ENCODE measurements at places on chromosomes 11 and 22.

DNA sequence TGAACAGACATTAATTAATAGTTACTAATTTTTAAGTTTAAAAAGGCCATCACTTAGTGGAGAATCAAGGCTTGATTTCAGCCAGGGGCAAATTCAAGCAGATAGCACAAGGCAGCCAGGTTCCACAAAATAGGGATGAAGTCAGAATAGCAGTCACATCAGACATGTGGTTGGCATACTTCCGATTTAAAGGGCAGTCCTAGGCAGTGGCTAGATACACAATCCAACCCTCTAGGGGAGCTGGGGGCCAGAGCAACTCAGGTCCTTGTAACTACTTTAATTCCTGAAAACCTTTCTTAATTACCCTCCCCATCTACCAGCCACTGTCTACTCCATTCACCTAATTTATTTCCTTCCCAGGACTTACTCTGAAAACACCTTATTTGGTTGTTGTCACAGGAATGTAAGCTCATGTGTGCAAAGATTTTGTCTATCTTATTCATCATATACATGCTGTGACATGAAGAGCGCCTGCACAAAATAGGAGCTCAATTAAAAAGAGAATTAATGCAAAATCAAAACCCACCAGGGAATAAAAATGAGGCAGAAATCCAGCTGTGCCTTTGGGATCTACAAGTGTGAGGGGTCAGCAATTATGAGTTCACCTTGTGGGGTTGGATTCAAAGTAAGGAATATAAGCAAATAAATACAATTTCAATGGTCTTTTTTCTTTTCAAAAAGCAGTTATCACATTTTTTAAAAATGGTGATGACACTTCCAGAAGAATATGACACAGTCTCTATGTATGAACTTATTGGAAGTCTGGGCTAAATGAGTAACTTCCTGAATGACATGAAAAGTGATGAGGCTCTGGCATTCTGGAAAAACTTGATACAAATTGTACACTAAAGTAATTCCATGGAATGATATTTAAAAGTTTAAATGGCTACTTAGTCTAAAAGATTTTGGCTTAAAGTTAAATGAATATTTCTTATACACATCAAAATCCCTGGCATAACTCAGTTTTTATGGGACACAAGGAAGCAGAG is 53.8 kb downstream of the COPB1 start:
- no peak for DNase-seq

DNA sequence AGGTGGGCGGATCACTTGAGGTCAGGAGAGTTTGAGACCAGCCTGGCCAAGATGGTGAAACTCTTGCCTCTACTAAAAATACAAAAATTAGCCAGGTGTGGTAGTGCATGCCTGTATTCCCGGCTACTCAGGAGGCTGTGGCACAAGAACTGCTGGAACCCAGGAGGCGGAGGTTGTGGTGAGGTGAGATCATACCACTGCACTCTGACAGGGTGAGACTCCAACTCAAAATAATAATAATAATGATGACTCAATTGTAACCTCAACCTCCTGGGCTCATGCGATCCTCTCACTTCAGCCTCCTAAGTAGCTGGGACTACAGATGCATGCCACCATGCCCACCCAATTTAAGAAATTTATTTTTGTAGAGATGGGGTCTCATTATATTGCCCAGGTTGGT is 15.6 kb upstream of the CHRNA10 start:
- no peak for DNase-seq

- no peak for DNase-seq
Observed at GRCh38 chr11:14414470-14415461, 55.8 kb upstream of the RRAS2 start.

- no peak for DNase-seq
Observed at GRCh38 chr11:250740-251299, 14.0 kb downstream of the PSMD13 start.

GRCh38 chr11:12137005-12137690 is 26.8 kb downstream of the MICAL2 start:
- no peak for DNase-seq

DNA sequence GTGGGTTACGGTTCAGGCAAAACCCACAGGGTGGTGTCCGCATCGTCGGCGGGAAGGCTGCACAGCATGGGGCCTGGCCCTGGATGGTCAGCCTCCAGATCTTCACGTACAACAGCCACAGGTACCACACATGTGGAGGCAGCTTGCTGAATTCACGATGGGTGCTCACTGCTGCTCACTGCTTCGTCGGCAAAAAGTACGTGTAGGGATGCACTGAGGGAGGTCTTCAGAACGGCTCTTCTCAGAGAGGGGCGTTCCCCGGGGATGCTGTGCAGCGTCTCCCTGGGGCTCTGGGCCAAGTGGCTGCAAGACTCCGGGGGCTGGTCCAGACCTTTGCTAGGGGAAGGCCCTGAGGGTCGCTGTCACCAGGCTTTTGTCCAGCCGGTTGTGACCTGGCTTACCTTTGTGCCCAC is 1.3 kb downstream of the ACR start:
- DNase-seq: no peak

- DNase-seq: no peak
Observed at GRCh38 chr11:131217313-131218310, 152.8 kb upstream of the NTM start.

- no peak for DNase-seq
Observed at GRCh38 chr11:76239483-76240160, 33.3 kb upstream of the WNT11 start.

GRCh38 chr22:40950962-40951794 is at the start of gene RBX1:
RBX1 (plus strand) TSS chr22:40951378; CDS start chr22:40951399, 21 bp downstream.
- DNase-seq: peak; percentile 97

- no peak for DNase-seq
Observed at GRCh38 chr11:64710418-64711137, 12.4 kb downstream of the NRXN2 start.

GRCh38 chr11:130063451-130063850 is 6.2 kb upstream of the APLP2 start:
- no peak for DNase-seq

- DNase-seq: peak; percentile 67
Observed at GRCh38 chr11:34174412-34175041, 69.1 kb downstream of the NAT10 start.

GRCh38 chr22:19571995-19572394 is 47.8 kb upstream of the CLDN5 start:
- DNase-seq: no peak

DNA sequence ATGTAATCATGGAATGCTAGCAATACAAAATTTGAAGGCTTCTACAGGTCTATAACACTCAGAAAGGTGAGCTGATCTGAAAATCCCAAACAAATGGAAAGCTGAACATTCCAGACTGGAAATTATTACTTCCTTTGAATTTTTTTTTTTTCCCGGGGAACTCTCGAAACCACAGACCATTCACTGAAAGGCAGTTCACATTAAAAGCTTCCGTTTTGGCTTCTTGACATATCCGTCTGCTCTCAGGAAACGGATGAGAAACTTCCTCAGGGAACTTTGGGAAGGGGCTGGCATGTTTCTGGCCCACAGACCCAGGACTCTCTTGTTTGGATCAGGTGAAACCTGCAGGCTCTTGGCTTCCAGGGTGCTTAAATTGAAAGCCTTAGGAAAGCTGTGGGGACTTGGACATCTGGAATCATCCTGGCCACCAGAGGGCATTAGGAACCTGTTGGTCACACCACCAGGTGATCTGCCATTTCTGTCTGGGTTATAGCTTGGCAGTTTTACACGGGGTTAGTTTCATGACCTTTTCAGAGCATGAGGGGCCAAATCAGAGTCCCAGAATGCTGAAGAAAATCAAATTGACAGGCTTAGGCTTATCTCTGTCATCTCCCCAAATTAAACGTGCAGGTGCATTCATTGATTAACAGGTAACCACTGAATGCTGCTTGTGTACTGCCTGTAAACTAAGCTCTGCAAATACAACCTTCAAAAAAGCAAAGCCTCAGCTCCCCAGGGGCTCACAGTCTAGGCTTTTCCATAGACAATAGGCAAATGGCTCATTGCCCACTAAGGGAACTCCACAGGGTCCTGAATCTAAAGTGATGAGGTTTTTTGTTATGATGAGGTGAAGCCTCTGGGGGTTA is 22.7 kb upstream of the GRAMD1B start:
- peak; percentile 27 for DNase-seq

GRCh38 chr11:46133119-46133518 is 11.9 kb upstream of the PHF21A start:
- DNase-seq: no peak

DNA sequence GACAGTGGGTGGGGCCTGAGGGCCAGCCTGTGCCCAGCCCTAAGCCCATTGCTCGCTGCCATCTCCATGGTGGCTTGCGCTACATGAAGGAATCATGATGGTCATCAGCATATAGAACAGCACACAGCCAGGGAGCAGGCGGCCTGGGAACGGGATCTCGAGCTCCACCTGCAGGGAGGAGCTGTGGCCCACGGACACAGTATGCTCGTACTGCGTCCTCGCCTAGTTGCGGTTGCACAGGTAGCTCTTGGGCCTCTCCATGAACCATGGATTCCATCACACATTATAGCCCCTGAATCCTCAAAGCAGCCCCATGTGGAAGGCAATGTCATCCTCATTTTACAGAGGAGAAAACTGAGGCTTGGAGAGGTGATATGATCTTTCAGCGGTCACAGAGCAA is 15.1 kb downstream of the SEC14L4 start:
- no peak for DNase-seq

DNA sequence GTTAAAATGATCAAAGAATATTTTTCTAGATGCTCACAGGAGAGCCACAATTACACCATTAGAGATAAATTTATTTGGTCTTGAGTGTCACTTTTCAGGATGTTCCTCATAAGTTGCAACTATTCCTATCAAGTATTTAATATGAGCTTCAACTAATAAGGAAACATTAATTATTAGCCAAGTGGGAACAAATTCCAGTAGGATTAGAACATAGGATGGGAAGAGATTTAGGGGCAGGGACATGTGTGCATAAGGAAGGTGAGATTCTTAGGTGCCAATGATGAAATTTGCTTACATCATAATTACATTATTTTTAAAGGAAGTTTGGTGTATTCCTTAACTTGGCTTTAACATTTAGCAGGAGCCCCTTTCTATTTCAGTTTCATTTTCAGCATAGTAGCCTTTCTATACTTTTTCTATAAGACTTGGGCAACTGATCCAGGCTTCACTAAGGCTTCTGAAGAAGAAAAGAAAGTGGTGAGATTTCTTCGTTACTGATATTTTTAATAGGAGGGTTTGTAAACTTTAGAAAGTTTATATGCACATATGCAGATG is 38.8 kb downstream of the CSRP3 start:
- DNase-seq: no peak

DNA sequence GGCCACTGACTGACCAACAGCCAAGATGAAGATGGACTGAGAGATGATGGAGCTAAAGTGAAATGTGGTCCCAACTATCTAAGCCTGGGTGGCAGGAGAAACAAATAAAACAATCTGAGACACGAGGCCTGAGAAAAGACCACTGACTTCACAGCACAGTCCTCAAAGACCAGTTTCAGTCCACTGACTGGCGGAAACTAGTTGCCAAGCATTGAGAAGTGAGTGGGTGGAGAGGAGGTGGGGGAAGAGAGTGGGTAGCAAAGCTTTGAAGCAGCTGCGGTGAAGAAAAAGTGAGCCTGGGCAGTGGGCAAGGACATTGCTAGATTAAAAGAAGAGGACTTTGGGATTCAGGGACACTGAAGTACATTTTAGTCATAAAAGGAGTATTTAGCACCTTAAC is 1.9 kb downstream of the MS4A1 start:
- DNase-seq: no peak

DNA sequence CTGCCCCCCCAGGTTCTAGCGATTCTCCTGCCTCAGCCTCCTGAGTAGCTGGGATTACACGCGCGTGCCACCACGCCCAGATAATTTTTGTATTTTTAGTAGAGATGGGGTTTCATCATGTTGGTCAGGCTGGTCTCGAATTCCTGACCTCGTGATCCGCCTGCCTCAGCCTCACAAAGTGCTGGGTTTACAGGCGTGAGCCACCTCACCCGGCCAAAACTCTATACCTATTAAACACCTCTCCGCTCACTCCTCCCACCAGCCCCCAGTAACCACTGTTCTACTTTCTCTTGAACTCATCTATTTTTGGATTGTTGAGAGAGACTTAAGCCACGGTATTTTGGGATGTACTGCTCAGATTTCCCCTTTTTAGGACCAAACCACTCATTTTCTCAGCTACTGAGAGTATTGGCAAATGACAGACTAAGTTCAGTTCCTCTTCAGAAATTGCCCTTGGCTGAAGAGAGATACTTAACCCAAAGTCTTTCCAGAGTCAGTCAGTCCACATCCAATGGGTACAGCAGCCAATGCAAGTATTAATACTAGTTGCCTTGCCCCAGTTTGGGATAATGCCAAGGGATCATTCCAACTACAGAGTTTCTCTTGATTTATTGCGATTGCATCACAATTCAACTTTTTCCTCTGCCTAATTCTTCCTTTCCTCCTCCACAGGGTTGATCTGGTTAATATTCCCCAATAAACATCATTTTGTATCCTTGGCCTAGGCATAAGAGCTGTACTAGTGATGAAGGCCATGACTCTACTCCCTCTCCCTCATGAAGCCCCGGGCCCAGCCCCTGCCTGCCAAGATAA is 36.8 kb upstream of the CSTF3 start:
- no peak for DNase-seq

- DNase-seq: no peak
Observed at GRCh38 chr11:123778511-123778910, 24.2 kb upstream of the OR6X1 start.

DNA sequence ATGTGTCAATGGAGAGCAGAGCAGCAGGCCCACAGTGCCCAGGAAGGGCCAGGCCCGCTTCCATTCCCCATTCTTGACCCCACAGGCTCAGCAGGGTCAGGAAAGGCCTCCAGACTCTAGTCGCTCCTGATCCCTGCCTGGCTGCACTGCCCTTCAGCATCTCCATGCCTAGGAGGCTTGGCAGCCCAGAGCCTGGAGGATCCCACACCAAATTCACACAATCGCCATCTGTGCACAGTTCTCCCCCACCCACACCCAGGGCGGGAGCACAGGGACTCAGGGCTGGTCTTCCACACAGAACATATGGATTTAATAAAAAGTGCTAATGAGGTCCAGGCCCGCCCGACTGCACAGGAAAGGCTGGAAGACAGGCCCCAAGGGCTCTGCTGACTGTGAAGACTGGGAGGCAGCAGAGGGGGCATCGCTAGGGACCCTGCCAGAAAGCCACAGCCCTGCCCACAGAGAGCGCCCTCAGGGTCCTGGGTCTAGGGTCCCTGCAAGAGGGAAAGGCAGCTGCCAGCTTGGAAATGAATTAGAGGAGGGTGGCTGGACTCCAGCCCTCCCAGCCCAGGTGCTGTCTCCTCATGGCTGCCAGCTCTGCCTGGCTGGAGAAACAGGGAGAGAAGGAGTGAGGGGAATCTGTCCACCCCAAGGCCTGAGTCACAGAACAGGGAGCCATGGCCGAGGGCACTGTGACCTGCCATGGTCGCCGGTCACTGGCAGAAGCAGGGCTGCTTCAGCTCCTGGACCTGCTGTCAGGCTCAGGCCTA is 39.7 kb downstream of the DKK3 start:
- DNase-seq: no peak

- no peak for DNase-seq
Observed at GRCh38 chr11:112780351-112781087, 180.7 kb upstream of the NCAM1 start.

GRCh38 chr11:33055375-33055774 is 16.0 kb downstream of the TCP11L1 start:
- DNase-seq: no peak

GRCh38 chr11:117829369-117829725 is 4.8 kb upstream of the FXYD2 start:
- DNase-seq: peak; percentile 36

- no peak for DNase-seq
Observed at GRCh38 chr11:64891215-64891848, 12.9 kb upstream of the EHD1 start.

All from mesothelial cell of epicardium (in vitro differentiated cells).